ENCODE measurements at places on chromosomes 3 and 15.

DNA sequence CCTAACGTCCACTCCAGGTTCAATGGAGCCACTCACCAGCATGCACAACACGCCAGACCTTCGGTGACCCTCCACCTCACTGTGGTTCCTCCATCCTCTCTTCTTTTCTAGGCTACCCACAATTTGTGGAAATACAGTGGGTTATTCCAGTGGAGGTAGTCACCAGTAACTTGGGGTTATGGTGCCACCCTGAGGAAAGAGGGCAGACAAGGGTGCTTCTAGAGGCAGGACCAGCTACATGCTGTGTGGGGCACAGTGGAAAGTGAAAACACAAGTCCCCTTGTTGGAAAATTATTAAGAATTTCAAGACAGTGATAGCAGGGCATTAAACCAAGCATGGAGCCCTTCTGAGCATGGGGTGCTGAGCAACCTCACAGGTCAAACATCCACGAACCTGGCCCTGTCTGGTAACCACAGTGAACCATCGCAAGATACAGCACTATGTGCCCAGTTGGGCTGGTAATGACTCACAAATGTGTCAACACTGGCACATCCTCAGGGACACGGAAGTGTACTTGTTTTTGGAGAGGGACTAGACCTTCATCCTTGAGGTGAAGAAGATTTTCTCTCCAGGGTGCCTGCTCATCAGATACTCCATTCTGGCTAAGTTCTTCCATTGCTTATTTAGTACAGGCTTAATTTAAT is 166.7 kb downstream of the STT3B start:
- DNase-seq, result no peak

DNA sequence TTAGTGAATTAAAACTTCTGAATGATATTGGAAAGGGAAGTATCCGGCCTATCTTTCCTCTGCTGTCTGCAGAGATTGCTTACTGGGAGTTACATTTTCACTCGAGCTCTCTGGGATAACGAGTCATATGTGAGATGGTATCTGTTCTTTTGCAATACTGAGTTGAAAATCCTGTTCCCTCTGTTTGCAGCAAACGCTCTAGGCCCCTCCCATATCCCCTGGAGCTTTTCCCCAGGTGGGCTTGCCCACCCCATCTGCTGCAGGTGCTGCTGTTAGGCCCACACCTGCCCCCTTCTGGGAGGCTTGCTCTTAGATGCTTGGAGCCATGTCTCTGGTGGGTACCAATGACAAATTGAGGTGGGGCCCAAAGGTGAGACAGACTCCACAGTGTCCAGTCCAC is 42.7 kb upstream of the MTMR10 start:
- DNase-seq, result no peak

- no peak for DNase-seq
Observed at GRCh38 chr3:94887065-94887464, 824.2 kb downstream of the NSUN3 start.

DNA sequence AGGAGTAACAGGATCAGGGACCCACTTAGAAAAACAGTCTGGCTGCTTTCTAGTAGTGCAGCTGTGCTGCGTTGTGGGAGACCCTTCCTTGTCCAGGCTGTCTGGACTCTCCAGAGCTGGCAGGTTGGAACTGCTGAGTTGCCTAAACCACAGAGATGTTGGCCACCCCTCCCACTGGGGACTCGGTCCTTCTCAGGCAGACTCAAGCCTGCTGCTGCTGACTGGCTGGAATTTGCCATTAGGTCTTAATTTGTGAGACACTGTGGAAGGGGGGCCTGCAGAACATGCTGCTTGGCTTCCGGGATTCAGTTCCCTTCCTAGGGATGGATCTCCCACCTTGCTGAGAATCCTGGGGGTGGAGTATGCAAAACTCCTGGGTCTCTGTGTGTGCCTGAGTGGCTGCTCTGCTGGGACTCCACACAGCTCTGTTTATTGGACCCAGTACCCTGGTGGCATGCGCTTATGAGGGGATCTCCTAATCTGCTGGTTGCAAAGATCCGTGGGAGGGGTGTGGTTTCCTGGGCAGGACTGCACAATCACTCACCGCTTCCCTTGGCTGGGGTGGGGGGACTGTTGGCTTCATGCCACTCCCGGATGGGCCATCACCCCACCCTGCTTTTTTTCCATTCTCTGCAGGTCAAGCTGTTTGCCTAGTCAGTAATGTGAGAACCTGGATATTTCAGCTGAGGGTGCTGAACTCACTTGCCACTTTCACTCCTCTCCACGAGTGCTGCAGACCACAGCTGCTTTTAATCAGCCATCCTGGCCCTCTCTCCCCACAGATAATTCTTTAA is 150.5 kb downstream of the CFAP20DC start:
- DNase-seq, result peak; percentile 39

- DNase-seq, result no peak
Observed at GRCh38 chr3:142853270-142854168, 35.4 kb downstream of the PCOLCE2 start.

All from CD4-positive, alpha-beta T cell treated with Interleukin-17A for 1 hour (primary cell).